ENCODE measurements at places on chromosomes 16 and 17. TPM values are rescaled to one million over a fixed set of nuclear protein-coding genes. Genes with fewer than 3 reads are reported as not detected.

- DNase-seq = no peak
Observed at GRCh38 chr17:73955616-73956015, 247.9 kb upstream of the RPL38 start.

DNA sequence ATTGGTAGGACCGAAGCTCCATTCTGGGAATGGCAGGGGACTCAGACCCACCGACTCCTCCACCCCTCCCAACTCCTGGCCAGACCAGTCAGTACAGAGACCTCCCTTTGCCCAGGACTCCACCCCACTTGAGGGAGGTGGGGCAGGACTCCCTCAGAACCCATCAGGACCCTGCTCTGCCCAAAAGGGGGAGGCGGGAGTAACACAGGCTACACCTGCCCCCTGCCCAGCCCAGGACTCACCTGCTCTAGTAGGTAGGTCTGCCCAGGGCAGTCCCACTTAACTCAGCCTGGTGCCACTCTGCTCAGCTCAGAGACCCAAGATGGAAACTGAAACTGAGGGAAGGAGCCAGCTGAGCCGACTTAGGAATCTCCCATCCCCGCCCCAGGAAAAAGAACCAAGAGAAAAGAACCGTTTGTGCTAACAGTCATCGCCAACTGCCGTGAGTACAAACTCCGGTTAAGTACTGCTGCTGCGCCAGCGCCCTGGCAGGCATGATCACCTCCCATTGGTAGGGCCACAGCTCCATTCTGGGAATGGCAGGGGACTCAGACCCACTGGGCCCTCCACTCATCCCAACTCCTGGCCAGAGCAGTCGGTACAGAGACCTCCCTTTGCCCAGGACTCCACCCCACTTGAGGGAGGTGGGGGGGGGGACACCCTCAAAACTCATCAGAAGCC, 503 bp downstream of the DHX58 start:
- no peak for DNase-seq

- no peak for DNase-seq
Observed at GRCh38 chr16:85112364-85112763, at the start of gene CIBAR2. Gene CIBAR2, minus strand, starts transcription at chr16:85112472. Its CDS starts 120 bp downstream, at chr16:85112352.

DNA sequence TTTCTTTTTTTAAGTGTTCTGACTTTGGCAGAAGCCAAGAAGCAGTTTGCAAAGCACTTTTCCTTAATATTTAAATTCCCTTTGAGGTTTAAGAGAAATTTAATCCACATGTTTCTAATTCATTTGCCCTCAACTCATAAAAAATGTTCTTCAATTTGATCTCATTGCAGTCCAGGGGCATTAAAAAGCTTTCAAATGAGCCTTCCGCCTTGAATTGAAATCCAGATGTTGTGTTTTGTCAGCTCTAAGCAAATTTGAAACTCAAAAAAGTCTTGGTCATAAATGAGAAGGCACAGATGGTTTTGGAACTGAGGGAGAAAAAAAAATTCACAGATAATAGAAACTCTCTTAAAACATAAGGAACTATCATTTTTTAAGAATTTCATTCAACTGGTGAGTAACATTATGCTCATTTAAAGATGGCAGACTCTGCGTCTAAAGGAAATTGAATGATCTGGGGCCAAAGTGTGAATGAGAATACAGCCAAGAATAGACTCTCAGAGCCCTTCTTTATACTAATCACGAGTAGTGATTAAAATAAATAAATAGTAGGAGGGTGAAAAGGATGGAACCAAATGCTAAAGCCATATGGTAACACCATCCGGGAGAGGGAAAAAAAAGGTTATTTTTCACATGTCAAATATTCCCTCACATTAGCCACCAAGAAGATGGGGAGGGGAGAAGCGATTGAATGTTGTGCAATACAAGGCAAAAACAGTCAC, 1304.7 kb downstream of the CDH8 start:
- no peak for DNase-seq

GRCh38 chr16:61892531-61892930, 143.7 kb downstream of the CDH8 start:
- no peak for DNase-seq

GRCh38 chr17:8941520-8941919, 24.0 kb downstream of the PIK3R5 start:
- DNase-seq = no peak

DNA sequence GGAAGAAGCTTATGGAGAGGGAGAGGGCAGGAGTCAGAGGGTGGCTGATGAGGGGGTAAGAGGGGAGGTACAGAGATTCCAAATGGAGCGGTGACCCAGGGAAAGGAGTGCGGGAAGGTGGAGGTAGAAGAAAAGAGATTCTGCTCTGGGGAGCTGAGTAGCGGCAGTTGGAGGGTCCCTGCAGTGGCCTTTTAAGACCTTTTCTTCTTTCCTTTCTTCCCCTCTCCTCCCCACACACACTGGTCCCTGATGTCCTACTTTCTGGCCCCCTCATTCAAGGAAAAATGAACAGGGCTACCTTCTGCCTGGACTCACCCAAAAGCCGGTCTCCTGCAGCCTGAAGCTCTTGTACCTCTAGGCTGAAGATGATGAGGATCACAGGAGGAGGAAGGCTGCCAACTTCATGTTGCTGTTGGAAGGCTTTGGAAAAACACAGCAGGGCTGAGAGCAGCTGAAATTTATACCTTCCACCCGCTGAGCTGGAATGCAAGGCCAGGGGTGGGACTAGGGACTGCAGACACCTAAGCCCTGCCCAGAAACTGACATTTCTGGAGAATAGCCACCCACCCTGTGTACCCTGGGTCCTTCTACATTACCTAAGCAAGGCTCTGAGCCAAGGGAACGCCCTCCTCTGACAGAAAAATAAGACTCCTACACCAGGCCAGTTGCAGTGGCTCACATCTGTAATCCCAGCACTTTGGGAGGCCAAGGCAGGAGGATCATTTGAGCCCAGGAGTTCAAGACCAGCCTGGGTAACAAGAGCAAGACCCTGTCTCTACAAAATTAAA, 9.4 kb upstream of the HEATR6 start:
- no peak for DNase-seq

DNA sequence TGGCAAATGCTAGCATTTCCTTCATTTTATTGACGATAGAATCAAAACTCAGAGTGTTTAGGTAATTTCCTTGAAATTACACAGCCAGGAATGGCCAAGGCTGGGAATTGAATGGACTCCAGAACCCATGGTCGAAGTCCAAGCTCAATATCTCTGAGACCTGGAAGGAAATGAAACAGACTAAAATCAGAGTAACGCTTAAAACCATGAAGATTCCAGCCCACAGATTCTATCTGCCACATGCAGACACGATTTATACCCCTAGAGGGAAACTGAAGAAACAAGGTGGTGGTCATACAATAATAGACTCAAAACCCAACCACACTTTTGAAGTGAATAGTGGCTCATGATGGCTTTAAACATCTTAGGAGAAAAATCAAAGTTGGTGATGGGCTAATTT, 95.6 kb downstream of the PRKCA start:
- no peak for DNase-seq

DNA sequence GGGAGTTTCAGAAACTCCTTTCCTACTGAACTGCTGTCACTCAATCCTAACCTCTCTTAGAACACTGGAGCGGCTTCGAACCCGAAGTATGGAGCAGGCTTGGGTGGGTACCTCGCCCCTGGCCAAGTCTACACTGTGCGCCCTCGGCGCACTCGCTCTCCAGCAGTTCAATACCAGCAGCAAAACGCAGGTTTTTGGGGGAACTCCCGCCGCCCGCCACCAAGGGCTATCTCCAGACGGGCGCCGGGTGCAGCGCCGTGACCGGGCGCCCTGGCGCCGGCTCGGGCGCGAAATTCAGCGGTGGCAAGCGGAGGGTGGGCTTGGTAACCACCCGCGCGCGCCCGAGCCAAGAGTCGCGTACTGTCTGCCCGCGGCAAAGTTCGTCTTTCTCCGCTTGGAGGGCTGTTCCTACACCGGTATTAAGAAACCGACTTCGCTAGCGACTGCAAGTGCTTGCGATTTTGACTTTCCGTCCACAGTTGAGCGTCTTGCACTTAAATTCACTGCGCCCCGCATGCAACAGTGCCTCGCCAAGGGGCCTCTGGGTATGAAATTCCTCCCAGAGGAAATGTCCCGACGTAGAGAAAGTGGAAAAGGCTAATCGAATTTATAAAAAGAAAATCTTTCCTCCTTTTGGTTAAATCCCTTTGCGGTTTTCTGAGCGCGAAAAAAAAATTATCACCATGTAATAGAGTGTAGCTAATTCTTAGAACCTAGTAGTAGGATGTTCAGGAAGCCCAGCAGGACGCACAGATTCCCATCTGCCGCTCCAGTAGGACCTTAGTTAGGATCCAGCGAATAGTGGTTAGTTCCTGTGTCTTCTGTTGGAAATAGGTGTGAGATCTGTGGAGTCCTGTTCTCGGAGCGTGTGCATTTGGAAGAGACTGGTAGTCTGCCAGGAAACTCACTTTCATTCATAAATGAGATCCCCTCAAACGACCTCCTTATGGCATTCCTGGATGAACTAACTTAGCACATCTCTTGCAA, 5.0 kb upstream of the SALL1 start:
- DNase-seq = no peak

DNA sequence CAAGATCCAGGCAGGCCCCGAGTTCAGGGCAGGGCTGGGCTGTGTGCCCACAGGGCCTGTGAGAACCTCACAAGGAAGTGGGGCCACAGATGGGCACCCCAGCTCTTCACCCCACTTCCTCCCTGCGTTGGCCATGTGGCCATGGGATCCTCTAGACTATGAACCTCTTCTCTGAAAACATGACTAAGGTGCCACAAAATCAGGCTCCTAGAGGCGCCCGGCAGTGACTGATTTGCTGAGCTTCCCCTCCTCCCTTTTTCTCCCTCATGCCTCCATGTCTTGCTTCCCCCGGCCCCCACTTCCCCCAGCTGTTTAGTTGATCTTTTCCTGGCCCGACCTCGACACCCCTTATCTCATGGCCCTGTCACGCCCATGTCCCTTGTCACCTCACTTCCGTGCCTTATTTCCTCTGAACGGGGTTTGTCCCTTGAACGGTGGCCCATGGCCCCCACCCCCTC, 87.1 kb downstream of the KCNJ12 start:
- DNase-seq = no peak

GRCh38 chr17:15237106-15237425, 28.1 kb downstream of the PMP22 start:
- DNase-seq = no peak

DNA sequence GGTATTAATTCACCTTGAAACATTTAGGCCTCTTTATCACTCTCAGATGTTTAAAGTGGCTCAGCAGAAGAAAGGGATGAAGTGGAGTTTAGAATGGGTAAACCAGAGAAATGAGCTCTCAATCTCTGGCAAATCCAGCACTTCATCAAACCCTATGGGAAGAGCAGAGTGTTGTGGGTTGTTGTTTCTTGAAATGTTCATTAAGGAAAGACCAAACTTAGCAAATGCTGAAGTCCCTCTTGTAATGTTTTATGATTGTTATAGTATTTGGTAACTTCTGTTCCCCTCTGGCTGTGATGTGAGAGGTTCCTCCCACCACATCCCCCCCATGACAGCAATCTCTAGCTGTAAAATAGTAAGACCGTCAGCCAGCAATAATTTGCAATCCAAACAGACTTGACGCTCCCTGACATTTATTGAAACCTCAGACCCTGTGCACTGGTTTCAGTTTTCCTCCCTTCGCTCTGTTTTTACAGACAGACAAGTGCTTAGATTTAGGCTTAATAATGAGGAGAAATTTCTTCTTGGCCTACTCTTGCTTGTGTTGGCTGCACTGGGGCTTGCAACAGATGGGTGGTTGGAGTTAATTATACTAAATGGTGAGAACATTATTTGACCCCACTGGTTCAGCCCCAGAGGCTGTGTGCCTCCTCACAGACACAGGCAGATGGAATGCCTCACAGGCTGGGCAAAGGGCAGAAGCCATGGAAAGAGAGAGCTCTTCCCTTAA, 609.4 kb upstream of the SOX9 start:
- DNase-seq = no peak

DNA sequence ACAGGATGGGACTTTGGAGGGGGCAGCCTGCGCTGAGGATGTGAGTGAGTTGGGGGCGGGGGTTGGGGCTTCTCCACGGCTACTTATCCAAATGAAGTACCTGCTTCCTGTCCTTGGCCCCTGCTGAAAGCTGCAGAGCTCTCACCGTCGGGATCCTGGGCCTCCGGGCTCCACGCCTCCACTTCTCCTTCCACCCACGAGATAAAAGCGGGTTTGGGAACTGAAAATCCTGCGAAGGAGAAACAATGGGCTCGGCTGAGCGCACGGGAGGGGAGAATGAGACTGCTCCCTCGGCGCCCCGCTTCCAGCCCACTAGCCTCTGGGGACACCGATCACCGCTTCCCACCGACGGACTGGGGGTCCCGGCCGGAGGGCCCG, 486 bp downstream of the ZNF785 start:
- DNase-seq = no peak

DNA sequence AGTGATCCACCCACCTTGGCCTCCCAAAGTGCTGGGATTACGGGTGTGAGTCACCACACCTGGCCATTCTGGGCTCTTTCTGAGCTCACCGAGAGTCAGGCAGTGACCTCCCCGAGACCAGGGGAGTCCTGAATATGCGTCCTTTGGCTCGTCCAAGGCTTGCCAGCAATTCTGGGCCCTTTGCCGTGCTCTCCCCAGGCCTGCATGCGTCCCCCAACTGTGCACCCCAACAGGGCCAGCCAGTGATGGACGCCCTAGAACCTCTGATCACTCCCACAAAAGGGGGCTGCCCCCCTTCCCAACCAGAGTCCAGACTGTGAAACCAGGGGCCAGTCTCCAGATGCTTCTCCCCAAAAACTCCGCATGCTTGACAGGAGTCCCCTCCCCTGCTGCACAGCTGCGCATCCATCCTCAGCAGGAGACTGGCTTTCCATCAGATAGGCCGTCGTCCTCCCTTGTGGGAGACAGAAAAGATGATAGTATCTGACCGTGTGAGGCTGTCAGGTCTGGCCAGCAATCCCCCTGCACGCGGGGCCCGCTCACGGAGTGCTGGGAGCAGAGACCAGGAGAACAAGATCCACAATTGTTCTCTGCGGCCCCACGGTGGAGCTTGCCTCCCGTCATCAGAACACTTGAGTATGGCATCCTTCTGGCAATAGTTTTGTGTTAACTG, 15.5 kb downstream of the HS3ST6 start:
- peak; percentile 70 for DNase-seq

The KCNH6 gene
- not detected for total RNA-seq

The NECAB2 gene
- 0.75 TPM for total RNA-seq

The CDK5R1 gene
- 0.90 TPM for total RNA-seq

Data from aorta (tissue), 5 donors.